ENCODE measurements at places on chromosomes 7 and 10.

- DNase-seq = no peak
Measured at GRCh38 chr7:3380886-3381685, 80.0 kb downstream of the SDK1 start.

- DNase-seq = no peak
Measured at GRCh38 chr10:103921750-103922195, 3.8 kb upstream of the STN1 start.

- DNase-seq = no peak
Measured at GRCh38 chr7:68938151-68938550, 660.1 kb upstream of the AUTS2 start.

- no peak for DNase-seq
Measured at GRCh38 chr10:11695779-11696178, 46.4 kb upstream of the ECHDC3 start.

DNA sequence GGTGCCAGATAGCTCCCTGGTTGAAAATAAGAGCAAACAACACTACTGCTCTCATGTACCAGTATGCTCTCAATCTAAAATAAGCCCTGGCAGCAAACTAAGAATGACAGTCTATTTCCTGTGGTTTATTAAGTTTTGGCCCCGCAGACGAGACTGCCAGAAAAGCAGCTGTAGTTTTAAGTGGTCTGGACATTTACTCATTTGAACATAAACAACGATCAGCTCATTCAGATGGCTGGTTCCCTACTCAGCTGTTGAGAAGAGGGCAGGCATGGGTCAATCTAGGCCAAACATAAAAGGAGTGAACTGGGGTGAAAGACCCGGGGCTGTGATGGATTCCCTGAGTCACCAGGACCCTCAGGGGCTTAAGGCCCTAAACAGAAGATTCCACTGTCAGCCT, 4.5 kb downstream of the TRIL start:
- no peak for DNase-seq

GRCh38 chr7:77655836-77656455, 40.3 kb upstream of the RSBN1L start:
- DNase-seq = no peak

DNA sequence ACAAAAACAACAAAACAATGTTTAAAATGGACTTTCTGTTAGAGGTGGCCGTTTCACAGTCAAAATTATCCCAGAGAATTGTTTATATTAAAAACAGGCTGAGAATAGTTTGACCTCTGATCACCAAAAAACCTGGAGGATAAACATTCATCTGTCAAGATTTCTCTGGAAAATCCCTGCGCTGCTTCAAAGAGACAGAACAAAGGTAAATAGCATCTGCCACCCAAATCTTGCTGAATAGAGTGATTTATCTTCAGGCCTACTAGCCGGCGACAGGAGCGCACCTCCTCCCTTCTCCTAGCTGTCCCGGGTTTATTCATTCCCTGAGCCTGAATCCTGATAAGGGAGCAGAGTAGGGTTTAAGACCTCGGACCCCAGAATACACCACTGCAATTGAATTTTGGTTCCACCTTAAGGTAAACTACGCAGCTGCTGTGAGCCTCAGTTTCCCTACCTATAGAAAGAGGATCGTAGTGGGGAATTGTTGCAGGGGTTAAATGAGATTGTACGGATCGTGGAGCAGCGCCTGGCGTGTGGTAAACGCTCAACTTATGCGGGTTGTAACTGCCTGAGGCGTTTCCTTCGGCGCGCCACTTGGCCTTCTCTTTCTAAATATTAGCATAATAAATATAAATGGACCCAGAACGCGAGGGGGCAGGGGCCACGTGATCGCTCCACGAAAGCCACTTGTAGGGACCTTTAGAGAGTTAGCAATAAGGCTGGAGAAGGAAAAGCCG, 498 bp upstream of the ST7 start:
- peak; percentile 5 for DNase-seq

DNA sequence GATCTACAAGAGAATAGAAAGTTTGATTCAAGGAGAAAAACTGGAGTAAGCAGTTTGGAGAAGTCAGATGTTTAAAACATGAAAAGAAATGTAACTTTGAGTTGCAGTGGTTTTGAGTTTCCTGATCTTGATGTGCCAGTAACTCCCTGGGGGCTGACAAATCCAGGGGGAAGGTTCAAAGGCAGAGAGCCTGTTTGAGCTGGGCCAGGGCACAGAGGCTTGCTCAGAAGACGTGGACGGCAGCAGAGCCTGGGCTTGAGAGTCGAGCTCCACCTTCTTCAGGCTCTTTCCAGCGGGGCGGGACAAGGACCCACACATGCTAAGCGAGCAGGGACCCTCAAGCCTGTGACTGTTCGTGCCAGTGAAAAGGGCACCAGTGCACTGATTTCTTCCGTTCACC, 176.2 kb downstream of the MGMT start:
- DNase-seq = no peak

DNA sequence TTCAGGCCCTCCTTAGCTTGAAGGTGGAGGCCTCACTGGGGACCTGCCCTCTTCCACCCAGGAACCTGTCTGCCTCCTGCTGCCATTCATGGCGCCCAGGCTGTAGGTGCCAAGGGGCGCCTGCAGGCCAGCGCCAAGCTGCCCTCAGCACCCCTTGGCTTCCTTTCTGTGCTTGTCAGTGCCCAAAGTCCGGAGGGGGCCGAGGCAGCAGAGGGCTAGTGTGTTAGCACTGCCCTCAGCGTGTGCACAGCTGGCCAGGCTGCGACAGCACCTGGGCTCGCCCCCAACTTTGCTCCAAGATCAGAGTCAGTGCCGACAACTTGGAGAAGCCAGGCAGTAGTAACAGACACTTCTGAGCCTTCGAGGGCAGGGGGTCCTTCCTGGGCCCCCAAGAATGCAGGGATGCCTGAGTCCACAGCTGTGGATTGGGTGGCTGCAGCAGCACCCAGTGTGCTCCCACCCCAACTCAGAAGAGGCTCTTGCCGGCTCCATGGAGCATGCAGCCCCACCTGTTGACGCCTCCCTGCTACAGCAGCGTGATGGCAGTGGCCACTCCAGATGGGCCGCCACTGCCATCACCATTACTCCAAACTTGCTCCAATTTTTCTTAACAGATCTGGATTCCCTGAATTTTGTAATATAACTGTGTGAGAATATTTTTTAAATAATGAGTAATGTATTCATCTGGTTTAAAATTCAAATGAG, 41.7 kb downstream of the CACUL1 start:
- no peak for DNase-seq

DNA sequence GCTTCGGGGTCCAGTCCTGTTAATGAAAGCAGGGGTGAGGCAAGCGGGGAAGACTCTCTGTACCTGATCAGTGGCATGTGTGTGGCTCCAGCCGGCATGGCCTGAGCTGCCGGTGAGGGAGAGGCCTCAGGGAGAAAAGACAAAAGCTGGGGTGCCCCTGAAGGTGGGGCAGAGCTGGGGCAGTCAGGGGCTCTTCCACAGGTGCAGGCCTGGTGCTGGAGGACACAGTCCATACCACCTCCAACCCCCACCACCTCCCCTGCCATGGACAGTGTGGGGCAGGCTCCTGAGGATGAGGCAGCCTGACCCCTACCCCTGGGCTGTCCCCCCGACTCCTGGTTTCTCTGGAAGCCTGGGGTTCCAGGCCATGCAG, 129.5 kb downstream of the LHPP start:
- no peak for DNase-seq

- no peak for DNase-seq
Measured at GRCh38 chr7:94648731-94649130, 7.2 kb downstream of the SGCE start.

GRCh38 chr7:27164367-27165088, 809 bp downstream of the HOXA9 start:
- no peak for DNase-seq

GRCh38 chr10:114829160-114829909, 7.8 kb downstream of the FHIP2A start:
- DNase-seq = no peak

DNA sequence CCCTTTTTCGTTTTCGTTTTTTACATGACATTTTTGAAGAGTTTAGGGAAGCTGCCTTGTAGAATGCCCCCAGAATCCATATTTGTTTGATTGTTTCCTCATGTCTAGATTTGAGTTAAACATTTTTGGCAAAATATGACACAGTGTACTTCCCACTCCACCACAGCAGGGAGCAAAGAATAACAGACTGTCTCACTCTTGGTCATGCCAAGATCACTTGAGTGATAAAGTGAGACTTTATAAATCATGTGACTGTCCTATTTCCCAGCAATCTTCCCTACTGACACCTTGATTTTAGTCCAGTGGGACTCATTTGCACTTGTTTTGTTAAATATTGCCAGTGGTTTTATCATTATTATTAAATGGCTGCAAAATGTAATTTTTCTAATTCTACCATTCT, 44.4 kb upstream of the USP6NL start:
- DNase-seq = no peak

DNA sequence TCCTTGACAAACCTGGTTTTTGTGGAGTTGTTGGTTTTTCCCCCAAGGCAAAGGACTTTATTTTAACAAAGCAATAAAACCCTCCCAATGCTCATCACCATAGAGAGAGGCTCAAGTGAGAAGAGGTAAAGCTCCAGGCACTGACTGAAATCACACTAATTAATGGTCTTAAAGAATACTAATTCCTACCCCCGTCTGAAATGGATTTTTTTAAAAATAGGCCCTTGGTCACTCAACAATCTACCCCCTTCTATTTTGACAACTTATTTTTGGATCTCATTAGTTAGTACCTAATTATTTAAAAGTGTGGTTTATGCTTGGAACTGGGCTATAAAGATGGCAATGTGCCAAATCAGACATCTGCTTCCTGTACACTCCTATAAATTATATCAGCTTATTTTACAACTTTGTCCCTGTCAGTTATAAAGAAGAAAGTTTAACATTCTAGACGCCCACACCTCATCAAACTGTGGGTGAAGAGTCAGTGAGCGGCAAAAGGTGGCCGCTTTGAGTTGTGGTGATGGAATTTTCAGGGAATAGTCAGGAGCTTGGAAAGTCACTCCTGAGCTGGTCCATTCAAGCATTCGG, 10.6 kb downstream of the GLI3 start:
- DNase-seq = no peak

DNA sequence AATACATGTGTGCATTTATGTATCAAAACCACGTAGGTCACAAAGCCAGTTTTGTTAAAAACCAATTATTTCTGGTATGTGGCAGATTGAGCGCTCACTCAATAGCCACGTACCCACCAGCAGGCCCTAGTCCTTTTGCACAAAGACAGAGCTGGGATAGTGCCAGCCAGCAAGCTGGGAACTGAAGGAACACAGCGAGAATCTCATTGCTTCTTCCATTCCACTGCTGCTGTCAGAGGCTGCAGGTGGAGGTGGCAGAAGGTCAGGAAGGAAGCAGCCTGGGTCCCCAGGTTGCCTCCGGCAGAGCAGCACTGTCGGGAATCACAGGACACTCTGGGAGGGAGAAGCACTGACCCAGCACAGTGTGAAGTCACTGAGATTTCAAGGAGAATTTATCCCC, 385.5 kb upstream of the PFKP start:
- no peak for DNase-seq

DNA sequence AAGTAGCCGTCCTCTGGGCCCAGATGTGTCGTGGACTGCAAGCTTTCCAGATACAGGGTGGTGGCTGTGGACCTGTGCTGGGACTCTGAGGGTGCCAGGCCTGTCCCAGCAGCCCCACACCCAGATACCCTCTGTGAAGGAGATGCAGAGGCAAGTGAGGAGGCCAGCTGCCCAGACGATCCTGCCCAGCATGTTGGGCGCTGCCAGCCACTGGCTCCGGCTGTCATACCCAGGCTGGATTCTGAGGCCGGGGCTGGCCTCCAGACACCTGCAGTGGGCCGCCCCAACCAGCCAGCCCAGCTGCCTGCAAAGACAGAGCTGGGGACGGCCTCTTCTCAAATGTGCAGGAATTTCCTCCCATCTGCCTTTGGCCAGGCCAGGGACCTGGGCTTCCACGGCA, 39.1 kb upstream of the EBF3 start:
- DNase-seq = no peak
